ENCODE measurements at places on chromosomes 1 and 21.

GRCh38 chr1:26857473-26858060, 5.4 kb upstream of the SFN start:
- no peak for DNase-seq

DNA sequence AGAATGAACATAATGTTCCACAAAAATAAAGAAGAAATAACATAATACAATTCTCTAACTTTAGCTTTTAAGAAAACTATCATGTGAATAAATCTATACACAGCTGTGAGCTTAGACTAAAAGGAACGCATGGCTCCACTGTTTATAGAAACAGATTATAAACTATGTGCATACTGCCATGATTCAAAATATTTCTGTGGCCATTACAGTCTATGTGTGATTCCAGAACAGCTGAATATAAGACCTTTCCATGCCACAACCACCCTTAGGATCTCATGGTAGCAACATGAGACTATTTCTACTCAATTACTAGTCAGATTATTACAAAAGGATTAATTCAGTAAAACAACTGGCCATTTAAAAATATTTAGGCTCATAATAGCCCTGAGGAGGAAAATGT, 3.9 kb downstream of the CHML start:
- DNase-seq = no peak

DNA sequence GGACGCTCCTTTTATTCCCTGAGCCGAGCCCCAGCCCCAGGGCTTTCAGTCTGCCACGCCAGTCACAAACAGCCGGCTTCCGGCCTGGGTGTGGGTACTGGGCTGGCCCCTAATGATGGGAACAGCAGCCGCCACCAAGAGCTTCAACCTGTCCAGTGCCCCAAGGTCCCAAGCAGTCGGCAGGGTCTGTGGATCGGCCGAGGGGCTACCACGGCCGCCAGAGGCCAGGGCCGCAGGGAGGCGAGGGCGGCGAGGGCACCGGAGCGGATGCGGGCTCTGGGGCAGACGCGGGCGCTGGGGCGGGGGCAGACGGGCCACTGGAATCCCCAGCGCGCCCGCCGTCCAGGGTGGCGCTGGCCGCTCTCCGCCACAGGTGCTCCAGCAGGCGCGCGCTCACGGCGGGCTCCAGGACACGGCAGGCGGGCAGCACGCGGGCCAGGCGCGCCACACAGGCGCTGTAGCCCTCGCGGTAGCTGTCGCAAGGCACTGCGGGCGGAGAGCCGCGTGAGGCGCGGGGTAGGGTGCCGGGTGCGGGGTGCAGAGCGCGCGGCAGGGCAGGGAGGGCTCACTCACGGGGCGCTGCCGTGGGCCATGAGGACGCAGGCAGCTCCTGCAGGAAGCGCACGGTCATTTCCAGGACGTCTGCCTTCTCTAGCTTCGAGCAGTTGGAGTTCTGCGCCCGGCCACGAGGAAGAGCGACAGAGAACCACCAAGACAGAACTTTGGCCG, 887 bp downstream of the HES2 start:
- DNase-seq = no peak

DNA sequence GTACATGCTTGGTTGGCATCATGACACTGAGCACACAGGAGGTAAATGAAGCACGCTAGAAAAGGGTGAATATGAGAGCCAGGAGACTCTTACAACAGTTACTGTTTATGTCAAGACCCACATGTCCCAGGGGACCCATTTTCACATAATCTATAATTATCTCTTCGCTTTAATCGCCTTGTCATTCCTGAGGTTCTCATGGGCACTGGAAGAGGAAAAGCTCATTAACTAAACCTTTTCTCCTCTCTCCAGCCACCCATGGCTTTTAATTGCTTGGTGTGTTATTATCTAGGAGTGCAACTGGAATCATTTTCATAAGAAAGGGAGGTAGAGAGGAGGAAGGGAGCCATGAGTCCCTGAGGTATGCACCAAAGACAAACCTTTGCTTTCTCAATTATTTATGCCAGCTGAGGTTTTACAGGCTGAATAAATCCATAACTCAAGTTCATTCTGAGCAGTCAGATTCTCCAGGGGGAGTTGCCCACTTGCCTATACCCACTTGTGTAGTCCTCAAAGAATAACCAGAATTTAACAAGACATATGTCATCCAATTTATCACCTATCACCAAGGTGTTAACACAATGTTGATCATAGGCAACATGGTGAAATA, 77.4 kb downstream of the ACBD6 start:
- DNase-seq = no peak

- DNase-seq = no peak
Measured at GRCh38 chr1:165014753-165015152, 341.8 kb downstream of the LMX1A start.

DNA sequence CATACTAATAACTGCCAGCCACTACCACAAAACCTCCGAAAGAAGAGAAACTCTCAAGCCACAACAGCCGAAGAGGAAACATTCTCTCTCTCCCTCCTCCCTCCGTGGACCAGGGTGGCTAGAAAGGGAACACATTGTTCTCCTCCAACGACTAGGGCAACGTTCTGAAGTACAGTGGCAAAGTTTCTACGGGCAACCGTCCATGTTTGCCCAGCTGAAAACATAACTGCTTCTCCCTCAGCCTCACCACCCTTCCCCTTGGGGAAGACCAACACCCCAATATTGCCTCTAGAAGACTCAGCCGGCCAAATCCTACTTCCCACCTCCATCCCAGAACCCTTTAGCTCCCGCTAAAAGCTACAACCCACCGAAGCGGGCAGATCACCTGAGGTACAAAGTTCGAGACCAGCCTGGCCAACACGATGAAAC, 2.0 kb downstream of the GLUL start:
- no peak for DNase-seq

- DNase-seq = no peak
Measured at GRCh38 chr1:158028969-158029368, 35.5 kb downstream of the KIRREL1 start.

GRCh38 chr1:157628773-157629172, 30.9 kb upstream of the FCRL4 start:
- no peak for DNase-seq

DNA sequence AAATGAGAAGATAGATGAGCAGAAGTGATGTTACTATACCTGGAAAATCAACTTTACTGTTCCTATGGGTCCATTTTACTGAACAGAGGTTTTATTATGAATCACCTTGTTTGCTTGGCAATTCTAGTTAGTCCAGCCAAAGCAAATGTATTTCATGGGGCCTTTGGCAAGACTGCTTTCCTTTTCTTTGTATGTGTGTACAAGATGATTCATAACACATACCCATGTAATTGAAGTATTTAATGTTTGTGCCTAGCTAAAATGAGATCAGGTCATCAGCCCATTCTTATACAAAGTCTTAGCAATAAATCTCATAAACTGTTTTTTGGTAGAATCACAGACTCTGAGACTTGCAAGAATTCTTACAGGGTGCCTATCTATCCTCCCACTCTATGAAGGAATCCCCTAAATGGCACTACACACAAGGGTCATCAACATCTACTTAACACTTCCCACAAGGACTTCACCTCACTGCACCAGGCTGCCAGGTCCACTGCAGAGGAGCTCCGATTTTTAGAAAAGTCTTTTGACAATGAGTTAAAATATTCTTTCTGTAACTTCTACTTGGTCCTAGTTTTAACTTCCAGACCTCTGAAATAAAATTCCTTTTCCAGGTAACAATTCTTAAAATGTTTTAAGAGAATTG, 58.5 kb downstream of the LPAR3 start:
- DNase-seq = no peak

Data from GOT3 (cell line).